Activated naive CD4-positive, alpha-beta T cell treated with anti-CD3 and anti-CD28 coated beads, Interleukin-2, amount 50 U/mL, for 16 hours (primary cell): ENCODE measurements at places on chromosomes 2 and 18.
A peak's percentile ranks its signal among the peaks of the same experiment; 100 is the strongest.

DNA sequence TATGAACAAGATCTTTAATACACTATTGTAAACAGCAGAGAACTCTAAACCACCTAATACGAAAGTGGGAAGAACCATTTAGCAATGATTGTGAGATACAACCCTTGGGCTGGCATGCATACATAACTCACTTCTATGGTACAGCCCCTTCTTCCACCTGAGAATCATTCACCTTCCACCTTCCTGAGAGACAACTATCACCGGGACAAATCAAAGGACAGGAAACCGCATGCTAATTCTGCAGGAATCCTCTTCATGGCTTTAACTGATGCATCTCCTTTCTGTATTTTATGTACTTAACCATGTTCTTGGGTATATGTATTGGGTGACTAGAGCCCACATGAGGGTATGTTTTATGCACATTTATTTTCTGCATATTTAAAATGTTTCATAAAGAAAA lies 123.2 kb downstream of the TRABD2A start:
- DNase-seq = no peak

DNA sequence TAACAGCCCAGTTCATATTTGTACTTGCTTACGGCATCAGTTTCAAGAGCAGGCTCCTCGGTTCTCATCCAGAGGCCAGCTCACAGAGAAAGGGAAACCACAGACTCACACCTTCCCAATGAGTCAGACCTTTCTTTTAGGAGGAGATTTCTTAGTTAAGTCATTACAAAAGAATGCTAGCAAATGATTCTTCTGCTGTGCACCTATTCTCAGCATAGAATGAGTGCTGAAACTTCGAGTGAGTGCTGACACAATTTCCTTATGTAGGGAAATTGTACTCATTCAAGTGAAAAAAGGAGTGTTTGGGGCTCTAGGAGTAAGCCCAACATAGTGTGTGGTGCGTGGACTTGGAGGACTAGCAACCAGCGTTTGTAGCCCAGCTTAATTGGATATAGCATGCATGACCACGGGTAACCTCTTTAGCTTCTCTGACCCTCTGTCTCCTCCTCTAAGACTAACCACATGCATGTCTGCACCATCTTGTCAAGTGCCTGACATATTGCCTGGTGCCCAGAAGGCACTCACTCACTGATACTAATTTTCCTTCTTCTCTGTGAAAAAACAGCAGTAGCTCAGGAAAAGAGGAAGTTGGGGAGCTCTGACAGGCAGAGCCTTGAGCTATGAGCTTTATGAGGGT lies 87.0 kb downstream of the ALPK2 start:
- DNase-seq = peak; percentile 60

GRCh38 chr18:6578686-6579085 lies 150.8 kb upstream of the ARHGAP28 start:
- no peak for DNase-seq

GRCh38 chr2:168480356-168480755 lies 24.3 kb downstream of the CERS6 start:
- no peak for DNase-seq

GRCh38 chr2:148554459-148555247 lies 89.9 kb upstream of the EPC2 start:
- no peak for DNase-seq

GRCh38 chr2:102391565-102391964 lies 31.4 kb upstream of the IL18RAP start:
- no peak for DNase-seq

DNA sequence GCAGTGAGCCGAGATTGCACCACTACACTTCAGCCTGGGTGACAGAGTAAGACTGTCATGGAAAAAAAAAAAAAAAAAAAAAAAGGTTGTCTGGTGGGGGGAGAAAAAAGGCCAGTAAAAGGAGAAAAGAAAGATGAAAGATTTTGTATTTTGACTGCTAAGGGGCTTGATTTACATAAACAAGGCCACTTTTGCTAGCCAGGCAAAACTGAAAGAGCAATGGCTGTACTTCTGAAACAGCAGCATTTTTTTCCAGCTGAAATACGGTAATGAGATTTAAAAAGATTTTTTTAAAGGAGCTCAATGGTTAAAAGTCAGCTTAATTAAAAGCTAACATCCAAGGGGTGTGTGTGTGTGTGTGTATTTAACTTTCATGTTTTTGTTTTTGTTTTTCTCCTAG lies 11.3 kb upstream of the OXER1 start:
- DNase-seq = no peak

DNA sequence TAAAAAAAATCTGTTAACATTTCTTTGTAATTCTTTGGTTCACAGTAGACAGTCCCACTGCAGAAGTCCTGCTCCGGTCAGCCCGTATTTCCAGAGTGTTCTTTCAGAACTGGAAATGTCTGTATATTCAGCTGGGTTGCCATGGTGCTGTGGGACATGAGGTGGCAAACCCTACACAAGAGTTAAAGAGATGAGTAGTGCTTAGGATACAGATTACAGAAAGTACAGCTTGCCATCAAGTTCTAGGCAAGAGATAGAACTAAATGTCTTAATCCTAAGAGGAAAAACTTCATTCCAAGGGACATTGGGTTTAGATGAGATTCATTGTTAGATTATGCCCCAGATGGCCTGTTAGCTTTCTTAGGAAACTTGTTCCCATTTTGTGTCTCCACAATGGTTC lies 60.1 kb downstream of the FMNL2 start:
- no peak for DNase-seq

GRCh38 chr2:64972876-64973275 lies 16.3 kb upstream of the SLC1A4 start:
- DNase-seq = no peak

DNA sequence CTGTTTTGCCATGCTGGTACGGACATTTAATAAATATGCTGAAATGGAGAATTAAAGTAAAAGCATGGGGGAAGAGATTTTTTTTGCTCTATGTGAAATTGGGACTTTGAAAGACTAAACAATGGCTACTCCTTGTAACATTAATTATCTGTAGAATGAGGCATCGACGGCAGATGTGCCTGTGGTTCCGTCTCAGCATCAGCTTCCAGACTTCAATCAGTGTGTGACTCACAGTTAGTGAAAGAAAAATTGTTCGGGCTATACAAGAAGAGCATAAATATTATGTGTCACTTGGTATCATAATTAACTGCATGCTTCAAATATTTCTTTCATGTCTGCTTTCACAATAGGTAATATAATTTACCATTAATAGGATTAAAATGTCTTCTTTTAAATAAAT lies 117.0 kb upstream of the SMIM21 start:
- DNase-seq = no peak

GRCh38 chr18:21100146-21100545 lies 11.5 kb downstream of the ROCK1 start:
- DNase-seq = no peak

DNA sequence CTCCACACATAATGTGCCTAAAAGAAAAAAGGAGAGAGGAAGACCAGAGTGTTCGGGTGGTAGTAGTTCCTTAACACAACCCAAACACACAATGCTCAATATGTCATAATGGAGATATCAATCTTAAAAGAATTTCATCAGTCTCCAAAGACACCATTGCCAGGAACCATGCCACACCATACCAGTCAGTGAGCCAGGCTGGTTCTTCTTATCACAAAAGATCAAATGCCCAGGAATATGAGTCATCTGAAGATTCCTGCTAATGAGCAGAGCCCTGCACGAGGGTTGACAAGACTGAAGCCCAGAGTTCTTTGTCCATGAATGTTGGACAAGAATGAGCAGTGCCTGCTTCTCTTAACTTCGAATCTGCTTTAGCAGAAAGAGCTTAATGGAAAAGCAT lies 262.3 kb downstream of the ZNF516 start:
- no peak for DNase-seq

- no peak for DNase-seq
Measured at GRCh38 chr2:112639936-112640335, 5.8 kb upstream of the SLC20A1 start.

DNA sequence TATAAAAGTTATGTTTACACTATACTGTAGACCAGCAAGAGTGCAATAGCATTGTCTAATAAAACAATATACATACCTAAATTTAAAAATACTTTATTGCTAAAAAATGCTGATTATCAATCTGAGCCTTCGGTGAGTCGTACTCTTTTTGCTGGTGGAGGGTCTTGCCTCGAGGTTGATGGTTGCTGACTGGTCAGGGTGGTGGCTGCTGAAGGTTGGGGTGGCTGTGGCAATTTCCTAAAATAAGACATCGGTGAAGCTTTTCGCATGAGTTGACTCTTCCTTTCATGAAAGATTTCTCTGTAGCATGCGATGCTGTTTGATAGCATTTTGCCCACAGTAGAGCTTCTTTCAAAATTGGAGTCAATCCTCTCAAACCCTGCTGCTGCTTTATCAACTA lies 2.4 kb downstream of the TIGD1 start:
- DNase-seq = no peak

DNA sequence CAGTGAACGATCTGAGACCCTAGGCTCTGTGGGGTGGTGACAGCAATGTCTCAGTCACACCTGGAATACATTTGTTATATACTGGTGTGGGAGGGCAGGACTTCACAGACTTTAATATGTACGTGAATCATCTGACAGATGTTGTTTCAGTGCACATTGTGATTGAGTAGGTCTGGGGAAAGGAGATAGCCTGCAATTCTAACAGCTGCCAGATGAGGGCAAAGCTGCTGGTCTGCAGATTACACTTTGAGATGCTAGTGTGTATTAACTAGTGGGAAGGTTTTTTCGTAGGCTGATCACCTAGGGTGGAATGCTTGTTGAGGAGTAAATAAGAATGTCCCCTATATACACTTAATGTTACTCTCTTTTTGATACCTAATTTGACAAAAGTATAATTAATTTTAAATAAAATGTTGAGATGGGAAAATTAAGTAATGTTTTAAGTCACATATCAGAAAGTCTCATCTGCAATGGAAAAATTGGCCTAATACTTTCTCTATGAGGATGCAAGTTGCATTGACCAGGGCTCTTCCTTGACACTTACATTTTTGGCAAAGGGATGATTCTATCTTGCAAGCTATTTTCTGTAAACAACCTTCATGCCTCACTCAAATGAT lies 496.9 kb upstream of the HNMT start:
- DNase-seq = no peak

DNA sequence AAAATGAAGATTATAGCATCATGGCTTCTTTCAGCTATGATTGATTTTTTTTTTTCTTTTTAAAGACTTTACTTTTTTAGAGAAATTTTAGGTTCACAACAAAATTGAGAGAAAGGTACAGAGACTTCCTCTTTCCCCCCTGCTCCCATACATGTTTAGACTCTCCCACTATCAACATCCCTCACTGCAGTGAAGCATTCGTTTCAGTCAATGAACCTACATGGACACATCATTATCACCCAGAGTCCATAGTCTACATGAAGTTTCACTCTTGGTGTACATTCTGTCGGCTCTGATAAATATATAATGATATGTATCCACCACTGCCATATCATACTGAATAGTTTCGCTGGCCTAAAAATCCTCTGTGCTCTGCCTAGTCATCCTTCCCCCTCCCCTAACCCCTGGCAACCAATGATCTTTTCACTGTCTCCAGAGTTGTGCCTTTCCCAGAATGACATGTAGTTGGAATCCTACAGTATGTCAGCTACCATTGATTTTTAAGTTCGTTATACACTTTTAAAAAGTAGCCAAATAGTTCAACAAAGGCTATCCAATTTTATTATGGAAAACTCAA lies 86.8 kb downstream of the GPD2 start:
- no peak for DNase-seq

DNA sequence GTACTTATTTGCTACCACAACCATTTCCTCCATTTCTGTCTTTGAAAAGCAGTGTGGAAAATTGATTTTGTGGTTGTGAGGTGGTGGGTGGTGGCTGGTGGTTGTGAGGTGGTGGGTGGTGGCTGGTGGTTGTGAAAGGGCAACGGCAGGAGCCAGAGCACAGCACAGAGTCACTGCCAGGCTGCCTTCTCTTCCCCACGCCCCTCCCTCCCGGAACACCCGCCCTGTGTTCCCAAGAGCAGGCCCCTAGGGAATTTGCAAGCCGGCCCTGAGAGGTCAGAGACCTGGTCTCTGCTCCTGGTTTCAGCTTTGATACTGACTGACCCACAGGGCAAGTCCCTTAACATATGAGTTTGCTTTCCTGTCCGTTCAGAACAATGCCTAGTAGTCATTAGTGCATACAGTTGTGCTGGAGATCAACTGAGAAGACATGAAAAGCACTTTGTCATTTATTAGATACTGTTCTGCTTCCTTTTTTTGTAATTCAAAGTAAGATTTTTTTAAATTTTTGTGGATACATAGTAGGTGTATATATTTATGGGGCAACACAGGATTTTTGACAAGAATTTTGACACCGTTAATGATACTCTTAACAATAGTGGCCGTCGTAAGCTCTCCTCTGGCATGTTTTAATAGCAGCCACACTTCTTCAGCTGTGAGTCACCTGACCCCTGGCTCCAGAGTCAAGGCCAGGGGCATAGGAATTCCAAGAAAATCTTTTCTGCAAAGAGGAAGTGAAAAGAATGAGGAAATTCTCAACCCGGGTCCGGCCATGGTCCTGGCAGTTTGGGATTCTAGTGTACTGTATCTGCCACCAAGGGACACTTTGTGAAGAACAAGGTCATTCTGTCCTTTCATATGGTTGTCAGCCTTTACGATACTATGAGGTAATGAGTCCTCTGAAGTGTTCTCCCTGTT lies 53.2 kb downstream of the ITGA6 start:
- DNase-seq = no peak

DNA sequence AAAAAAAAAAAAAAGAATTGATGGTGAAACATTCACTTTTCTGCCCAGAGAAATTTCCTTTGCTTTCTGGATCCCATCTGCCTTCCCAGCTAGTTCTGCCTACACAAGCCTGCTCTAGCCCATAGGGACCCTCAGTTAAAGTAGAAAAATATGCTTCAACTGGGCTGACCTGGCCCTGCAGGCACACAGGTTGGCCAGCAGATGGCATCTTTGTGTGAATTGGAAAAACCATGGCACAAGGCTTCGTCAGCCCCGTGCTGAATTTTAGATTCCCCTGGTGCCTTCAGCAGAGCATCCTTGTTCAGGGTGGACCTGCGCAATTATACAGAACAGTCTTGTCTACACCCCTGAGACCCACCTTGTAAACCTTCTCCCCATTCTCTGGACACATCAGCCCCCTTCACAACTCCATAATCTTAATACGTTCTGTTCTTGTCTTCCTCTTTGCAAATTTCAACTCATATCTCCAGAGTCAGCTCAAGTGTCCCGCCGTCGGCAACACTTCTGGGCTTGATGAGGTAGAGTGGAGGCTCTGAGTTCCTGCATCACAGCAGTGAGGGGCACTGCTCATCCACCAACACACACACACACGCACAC lies 114.5 kb downstream of the INSIG2 start:
- peak; percentile 56 for DNase-seq

- DNase-seq = no peak
Measured at GRCh38 chr18:50454387-50454988, 79.6 kb downstream of the SKA1 start.

GRCh38 chr2:222526480-222527277 lies 102.3 kb downstream of the SGPP2 start:
- no peak for DNase-seq
